Stimulated activated CD4-positive, alpha-beta T cell treated with anti-CD3 and anti-CD28 coated beads, Interleukin-1b, Interleukin-23, amount 100 ng/mL, for 48 hours (primary cell): ENCODE measurements at places on chromosomes 13 and 19.

- no peak for DNase-seq
These were observed 11.1 kb downstream of the CBY2 start for GRCh38 chr13:45713106-45713690.

- DNase-seq = no peak
These were observed 904.5 kb downstream of the SLITRK6 start for GRCh38 chr13:84894749-84895148.

DNA sequence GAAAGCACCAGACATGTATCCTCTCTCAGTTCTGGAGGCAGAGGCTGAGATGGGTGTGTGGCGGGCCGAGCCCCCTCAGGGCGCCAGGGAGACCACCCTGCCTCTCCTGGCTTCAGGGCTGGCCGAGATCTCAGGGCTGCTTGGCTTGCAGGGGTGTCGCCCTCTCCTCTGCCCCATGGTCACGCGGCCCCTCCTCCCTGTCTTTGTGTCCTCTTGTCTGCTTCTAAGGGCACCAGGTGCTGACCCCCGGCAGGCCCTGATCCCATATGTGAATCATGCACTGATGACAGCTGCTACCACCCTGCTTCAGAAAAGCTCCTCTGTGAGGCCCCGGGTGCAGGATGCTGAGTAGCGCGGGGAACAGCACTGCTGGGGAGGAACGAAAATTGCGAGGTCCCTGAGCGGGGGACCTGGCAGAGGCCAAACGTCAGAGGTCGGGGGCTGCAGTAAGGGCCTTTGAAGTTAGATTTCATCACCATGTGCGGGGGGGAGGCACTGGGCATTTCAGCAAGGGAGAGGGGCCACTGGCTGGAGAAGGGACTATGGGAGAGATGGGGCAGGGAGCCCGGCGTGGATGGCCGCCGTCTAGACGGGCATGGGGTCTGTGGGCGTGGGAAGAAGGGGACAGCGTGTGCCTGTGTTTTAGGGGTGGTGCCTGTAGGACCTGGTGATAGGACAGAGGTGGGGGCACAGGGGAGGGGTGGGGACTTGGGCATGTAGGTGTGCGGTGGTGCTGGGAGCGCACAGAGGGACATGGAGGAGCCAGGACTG is 125.2 kb downstream of the KDM4B start:
- DNase-seq = no peak

- DNase-seq = no peak
These were observed 11.8 kb downstream of the IL17D start for GRCh38 chr13:20715330-20715712.

GRCh38 chr19:1856698-1857603 is 6.4 kb downstream of the KLF16 start:
- DNase-seq = peak; percentile 46

DNA sequence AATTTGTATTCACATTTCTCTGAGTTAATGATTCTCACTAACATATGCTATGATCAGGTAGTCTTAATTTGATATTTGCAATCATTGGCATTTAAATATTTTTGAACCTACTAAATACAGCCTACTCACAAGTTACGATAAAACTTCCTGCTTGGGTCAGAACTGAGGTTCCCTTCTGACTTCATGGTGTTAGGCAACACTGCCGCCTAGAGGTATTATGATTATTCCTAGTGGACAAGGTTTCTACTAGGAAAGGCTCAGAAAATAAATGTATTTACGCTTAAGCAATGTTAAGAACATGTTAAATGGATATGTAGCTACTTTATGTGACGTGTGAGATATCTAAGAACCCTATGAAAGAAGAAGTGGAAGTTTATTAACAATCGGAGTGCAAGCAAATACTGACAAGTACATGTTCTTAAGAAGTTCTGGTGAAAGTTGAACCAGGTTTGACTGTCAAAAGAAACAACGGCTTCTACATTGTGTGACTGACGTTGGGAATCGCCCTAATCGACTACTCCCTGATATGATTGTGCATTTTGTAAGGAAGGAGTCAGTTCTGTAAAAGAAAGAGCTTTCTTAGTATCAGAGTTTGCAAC is 1395.8 kb downstream of the SLITRK5 start:
- DNase-seq = peak; percentile 3

- peak; percentile 99 for DNase-seq
These were observed 720 bp upstream of the HNRNPL start for GRCh38 chr19:38850436-38850975.

GRCh38 chr13:75739244-75739868 is 103.2 kb downstream of the LMO7 start:
- DNase-seq = no peak

DNA sequence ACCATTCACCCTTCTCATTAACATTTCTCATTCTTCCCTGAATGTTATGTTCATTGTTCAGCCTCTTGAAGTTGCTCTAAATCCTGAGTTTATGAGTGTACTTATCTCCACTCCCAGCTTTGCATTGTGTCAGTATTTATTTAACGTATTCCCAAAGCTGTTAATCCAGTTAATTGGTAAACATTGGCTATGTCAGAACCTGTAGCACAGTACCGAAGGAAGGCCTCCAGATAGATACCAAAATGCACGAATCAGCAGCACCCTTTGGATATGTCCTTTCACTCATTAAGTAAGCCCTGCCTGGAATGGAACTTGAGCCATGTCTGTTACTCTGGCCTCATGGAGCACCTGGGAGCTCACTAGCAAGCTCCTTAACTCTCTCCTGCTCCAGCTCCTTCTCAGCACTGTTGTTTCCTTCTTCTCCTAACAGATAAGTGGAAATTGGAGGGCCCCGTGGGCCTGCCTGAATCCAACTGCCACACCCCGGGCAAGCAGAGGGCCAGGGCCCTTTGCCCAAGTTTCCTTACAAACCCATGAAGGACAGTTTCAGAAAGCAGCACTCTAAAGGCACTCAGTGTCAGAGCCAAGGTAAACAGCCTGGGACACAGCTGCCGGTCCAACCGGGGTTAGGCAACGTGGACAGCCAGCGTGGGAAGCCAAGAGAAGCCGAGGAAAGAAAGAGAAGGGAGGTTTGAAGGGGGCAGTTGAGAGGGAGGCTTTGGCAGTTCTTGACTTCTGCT is 155.0 kb upstream of the SERP2 start:
- DNase-seq = no peak

DNA sequence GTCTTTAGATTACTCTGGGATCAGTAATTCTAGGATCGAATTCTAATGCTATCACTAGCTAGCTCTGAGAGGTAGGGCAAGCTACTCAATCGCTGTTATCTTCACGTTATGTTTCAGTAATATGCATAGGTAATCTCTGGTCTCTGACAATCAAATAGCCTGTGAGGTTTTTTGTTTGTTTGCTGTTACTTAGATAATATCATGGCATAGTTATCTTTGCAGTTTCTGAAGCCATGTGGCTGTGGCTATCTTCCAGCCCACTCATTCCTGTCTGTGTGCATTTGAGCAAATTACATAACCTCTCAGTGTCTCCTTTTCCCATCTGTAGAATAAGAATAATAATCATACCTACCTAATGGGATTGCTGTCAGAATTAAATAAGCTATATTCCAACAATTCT is 330.2 kb downstream of the PCDH9 start:
- DNase-seq = no peak

DNA sequence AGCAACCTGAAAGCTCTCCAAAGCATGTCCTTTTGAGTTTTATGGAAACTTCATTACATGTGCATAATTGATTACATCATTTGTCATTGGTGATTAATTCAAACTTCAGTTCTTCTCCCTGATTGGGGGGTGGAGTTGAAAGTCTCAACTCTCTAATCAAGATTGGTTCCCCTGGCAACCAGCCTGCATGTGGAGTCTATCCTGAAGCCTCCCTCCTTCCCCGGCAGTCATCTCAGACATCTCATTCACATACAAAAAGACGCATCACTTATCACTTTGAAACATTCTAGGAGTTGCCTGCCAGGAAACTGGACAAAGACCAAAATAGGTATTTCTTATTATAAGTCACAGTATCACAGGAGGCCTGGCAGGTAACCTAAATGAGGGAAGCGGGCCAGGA is 50.5 kb downstream of the TEX26 start:
- no peak for DNase-seq

GRCh38 chr19:39405958-39406655 is 540 bp upstream of the ZFP36 start:
- DNase-seq = peak; percentile 87

GRCh38 chr13:43698758-43699157 is 88.0 kb downstream of the ENOX1 start:
- no peak for DNase-seq

DNA sequence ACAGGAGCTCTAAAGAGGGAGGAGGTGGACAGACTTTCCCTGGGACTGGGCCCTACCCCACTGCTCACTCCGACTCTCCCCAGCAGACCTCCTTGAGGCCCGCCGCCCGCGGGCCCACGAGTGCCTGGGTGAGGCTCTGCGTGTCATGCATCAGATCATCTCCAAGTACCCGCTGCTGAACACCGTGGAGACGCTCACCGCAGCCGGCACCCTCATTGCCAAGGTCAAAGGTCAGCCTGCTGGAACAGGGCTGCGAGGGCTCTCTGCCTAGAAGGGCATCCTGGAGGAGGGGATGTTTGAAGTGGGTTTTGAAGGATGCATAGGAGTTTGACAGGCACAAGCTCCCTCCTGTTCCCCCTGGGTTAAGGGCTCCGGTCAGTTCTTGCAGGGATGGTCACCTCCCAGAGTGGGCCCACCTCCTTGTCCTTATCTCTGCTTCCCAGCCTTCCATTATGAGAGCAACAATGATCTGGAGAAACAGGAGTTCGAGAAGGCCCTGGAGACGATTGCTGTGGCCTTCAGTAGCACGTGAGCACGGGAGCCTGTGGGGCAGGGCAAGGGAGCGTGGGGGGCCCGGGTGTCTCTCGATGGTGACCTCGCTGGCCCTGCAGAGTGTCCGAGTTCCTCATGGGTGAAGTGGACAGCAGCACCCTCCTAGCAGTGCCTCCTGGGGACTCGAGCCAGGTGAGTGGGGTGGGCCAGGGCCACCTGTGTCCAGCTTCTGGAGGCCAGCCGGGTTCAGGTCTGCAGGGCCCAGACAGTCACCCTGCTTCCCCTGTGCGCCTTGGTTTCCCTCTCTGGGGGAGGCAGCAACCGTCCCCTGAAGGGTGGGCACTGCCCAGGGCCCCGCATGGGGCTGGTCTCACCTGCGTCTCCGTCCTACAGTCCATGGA is 6.3 kb downstream of the ARHGAP45 start:
- no peak for DNase-seq

GRCh38 chr13:27450921-27451471 is 632 bp upstream of the MTIF3 start:
- DNase-seq = peak; percentile 31

GRCh38 chr13:112743451-112744167 is 53.8 kb downstream of the ATP11A start:
- no peak for DNase-seq

GRCh38 chr13:98519976-98520375 is 56.9 kb downstream of the STK24 start:
- no peak for DNase-seq

DNA sequence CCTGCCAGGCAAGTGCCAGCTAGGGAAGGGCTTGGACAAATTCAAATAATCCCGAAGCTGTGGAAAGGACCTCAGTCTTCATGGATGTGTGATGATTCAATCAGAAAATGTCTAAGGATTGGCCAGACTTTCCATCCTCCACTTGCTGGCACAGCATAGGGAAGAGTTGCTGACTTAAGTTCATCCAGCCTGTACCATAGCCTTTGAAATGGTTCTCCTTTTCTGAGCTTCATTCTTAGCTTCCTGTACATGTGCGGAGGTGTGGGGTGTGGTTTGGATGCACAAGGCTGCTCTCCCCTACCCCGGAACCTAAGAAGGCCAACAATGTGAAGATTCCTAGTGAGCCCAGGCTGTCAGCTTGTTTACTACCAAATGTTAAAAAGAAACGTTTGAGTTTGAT is 959 bp upstream of the IGFL3 start:
- DNase-seq = no peak

DNA sequence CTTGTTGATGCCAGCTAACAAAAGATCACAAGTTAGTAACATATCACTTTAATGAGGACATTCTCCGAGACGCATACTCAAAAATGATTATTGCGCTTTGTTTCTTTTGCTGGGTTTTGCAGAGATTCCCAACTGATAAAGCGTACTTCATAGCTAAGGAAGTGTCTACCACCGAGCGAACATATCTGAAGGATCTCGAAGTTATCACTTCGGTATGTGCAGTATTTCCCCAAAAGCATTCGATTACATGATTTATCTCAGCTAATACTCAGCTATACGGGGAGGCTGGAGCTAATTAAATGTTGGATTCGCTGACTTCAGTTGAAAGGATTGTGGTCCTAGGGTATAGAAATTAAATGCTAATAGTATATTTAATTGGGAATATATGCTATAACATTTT is 166.3 kb downstream of the STK24 start:
- no peak for DNase-seq

GRCh38 chr13:112161521-112162301 is 94.8 kb downstream of the SOX1 start:
- DNase-seq = no peak

GRCh38 chr13:107291875-107292274 is 723.9 kb upstream of the ARGLU1 start:
- DNase-seq = no peak

- DNase-seq = no peak
These were observed 14.8 kb upstream of the ZNF492 start for GRCh38 chr19:22619371-22619770.

GRCh38 chr19:29616541-29616940 is 10.5 kb downstream of the POP4 start:
- DNase-seq = no peak

GRCh38 chr19:48346191-48346590 is 17.5 kb downstream of the TMEM143 start:
- DNase-seq = no peak

DNA sequence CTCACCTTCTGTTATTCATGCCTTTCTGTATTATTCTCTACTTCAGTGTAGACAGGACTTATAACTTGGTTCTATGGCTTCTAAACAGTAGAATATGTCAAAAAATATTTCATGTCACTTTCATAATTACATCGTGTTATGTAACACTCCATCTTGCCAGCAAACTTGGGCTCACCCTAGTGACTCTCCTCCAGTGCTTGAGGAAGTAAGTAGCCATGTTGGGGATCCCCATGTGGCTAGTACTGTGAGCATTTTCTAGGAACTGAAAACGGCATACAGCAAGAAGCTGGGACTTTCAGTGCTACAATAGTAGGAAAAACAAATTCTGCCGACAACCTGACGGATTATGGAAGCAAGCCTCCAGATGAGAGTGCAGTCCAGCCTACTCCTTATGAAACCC is 495.6 kb downstream of the SLITRK6 start:
- no peak for DNase-seq

DNA sequence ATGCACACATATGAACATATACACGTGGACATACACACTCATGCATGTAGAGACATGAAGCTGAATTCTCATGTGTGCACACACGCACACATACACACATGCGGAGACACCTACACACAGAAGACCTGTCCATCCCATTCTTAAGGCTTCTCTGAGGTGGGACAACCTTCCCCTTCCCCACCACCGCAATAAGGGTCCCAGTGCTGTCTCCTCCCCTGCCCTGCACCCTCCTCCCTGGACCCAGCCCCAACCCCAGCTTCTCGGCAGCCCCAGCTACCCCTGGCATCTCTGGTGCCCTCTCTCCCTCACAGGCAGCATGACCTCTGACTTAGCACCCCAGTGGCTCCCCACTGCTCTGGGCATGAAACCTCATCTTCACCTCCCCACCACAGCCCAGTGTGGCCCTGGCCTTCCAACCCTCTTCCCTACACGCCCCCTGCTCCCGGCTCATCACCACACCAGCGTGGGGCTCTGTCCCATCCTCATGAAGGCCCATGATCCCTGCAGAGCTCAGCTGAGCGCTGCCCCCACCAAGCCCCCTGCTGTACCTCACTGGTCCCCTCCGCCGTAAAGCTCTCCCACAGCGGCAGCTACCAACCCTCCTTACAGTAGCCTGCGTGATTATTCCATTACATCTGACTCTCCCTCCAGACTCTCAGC is 204.1 kb upstream of the ZNF536 start:
- DNase-seq = no peak

GRCh38 chr13:46663206-46664037 is 110.5 kb downstream of the LRCH1 start:
- no peak for DNase-seq
